Activated T-helper 1 cell treated with anti-CD3 and anti-CD28 coated beads, Interleukin-2, amount 50 U/mL, for 16 hours (primary cell): ENCODE measurements at places on chromosomes 2 and 18.

- no peak for DNase-seq
These were observed 19.8 kb downstream of the PIK3C3 start for GRCh38 chr18:41974796-41975201.

DNA sequence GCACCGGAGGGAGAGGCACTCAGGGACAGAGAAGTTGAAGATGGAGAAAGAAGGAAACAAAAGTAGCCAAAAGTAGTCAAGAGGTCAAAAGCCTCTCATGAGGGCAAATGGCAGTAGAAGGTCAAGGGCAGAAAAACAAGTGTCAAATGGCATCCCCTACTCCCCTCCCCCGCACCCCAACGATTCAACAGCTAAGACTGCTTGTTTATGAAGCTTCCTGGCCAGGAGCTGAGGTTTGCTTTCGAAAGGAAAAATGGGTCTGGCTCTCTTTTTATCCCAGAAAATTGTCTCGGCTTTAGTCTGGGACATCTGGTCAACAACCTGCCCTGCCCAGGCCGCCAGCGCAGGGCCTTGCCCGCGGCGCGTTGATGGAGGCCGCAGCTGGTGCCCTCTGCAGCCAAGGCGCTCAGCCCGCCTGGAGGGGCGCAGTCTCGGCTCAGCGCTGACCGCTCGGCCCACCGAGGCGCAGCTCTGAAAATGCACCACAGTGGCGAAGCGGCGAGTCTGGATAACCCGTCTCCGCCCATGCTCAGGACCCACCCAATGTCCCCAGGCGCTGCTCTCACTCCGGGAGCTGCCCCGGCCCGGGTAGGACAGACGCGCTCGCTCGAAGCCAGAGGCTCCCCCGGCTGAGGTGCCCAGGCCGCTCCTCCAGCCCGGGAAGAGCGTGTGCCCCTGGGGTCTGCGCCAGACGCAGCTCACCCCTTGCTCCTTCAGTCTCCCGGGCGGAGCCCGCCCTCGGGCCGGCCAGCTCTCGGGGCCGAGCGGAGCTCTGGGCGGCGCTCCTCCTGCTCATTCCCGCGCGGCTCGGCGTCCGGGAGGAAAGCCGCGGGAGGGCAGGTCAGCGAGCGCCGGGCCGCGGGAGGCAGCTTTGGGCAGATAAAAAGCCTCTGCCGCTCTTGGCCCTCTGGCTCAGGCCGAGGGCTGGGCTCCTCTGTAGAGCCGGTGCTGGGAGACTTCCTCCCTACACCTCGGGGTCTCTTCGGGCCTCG lies 1.8 kb upstream of the TBR1 start:
- no peak for DNase-seq

- DNase-seq = no peak
These were observed 49.4 kb downstream of the PDE1A start for GRCh38 chr2:182377467-182377866.

- no peak for DNase-seq
These were observed 127.4 kb downstream of the CCDC102B start for GRCh38 chr18:68925268-68925667.

- no peak for DNase-seq
These were observed 142.7 kb upstream of the KLHL14 start for GRCh38 chr18:32915516-32915915.

- no peak for DNase-seq
These were observed 67.2 kb downstream of the MBP start for GRCh38 chr18:77065221-77065981.

- DNase-seq = no peak
These were observed at the start of gene PIEZO2 for GRCh38 chr18:11149441-11150270. TSS of gene PIEZO2 (minus strand) at chr18:11149569. CDS start at chr18:11148588, 981 bp downstream.

- DNase-seq = no peak
These were observed 36.9 kb downstream of the KIF1A start for GRCh38 chr2:240782886-240783818.

- DNase-seq = no peak
These were observed 510 bp downstream of the IL1RN start for GRCh38 chr2:113127646-113128570.

GRCh38 chr2:76512201-76512820 lies 801.6 kb upstream of the GCFC2 start:
- DNase-seq = no peak

DNA sequence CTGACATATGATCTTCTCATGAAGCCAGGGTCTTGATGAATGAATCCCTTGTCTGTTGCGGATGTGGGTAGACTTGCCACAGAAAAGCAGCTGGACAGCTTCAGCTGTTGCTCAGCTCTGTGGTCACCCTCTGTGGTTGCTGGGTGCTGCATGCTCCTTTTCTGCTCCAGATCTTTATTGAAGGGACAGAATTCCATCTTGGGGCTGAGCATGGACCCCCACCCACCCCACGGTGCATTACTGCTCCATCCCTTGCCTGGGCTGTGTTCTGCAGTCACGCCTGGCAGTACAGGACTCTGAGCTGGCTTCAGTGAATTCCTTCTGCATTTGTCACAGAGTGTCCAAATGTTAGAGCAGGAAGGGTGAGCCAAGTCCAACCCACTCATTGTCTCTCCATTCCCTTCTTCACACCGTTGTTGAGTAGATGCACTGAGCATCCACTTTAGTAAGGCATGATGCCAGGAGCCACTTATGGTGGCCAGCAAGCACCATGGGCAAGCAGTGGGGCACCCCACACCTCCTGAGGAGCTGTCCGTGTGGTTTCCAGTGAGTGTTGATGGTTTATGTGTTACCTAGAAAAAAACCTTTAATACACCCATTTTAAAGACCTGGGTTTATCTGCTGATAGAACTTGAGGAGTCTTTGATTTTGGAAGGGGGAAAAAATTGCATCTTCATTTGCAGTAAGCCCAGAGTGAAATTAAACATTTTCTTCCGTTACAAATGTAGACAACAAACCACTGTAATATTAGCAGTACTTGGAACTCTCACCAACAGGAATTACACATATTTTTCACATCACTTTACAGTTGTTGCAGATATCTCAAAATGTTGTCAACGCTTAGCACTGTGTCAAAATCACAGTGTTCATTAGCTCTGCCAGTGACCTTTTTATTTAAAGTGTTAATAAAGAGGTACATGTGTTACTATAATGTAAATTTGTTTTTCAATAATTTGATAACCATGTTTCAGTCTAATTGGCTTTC lies 14.7 kb upstream of the ITGB6 start:
- no peak for DNase-seq

DNA sequence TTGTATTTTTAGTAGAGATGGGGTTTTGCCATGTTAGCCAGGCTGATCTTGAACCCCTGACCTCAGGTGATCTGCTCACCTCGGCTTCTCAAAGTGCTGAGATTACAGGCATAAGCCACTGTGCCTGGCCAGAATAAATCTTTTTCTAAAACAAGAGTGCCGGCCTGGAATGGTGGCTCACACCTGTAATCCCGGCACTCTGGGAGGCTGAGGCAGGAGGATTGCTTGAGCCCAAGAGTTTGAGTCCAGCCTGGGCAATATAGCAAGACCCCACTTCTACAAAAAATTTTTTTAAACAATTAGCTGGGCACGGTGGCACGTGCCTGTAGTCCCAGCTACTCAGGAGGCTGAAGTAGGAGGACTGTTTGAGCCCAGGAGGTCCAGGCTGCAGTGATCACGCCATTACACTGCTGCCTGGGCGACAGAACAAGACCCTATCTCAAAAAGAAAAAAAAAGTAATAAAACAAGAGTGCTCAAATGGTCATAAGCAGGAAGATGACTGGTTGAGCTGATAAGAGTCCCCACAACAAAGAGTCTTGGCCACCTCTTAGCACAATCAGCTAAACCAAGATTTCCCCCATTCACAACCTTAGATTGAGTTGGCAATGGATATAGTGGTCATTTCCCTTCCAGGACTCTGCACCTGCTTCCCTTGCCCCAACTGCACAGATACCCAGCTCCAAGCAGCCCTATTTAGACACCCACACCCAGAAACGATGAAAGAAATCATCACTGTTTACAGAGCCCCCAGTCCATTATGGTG lies 5.8 kb upstream of the UCN start:
- no peak for DNase-seq

DNA sequence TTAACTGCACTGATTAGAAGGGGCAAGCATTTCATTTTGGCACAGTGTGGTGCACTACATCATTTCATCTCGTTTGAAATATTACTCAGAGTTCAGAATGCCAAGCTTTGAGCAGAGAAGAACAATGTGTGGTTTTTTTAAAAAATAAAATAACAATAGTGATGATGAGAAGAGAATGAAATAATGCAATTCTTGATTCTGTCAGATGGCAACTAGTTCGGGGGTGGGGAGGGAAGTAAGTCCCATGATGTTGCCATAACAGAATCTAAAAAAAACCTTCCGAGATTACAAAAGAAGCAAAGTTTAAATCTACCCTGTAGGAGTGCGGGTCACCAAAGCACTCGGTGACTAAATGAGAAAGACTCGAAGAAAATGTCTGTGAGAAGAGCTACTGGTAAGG lies 490.4 kb downstream of the NR4A2 start:
- no peak for DNase-seq

DNA sequence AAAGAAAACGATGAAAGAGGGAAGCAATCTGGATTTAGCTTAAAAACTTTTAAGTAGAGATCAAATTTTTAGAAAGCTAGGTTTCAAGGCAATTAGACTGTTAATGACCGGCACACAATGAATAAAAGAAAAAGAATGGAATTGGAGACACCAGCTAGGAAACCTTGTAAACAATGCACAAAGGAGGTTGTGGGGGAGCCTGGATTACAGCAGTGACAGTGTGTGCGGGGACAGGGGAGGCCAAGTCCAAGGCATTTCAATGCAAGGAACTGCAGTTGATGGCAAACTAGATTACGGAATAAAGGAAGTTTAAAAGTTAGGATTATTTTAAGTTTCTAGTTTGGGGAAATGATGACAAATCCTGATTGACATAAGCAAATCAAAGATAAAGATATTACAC lies 74.5 kb downstream of the DTNB start:
- DNase-seq = no peak

- DNase-seq = no peak
These were observed 387.8 kb downstream of the ZNF521 start for GRCh38 chr18:24964216-24964615.

GRCh38 chr18:54033052-54033451 lies 191.4 kb downstream of the MBD2 start:
- no peak for DNase-seq
